ENCODE measurements at places on chromosomes 6 and 20. TPM values are rescaled to one million over a fixed set of nuclear protein-coding genes. Genes with fewer than 3 reads are reported as not detected.

HLA-DQB1 gene
- total RNA-seq: not detected

MAFB gene
- total RNA-seq: 3.4 TPM

OR12D2 gene
- total RNA-seq: not detected

FAM83D gene
- total RNA-seq: 22.5 TPM

C6orf141 gene
- total RNA-seq: 55.0 TPM

RIPOR2 gene
- total RNA-seq: 1.1 TPM

NAPB gene
- total RNA-seq: 5.0 TPM

METTL24 gene
- 0.06 TPM for total RNA-seq
